ENCODE measurements at places on chromosomes 2 and 18. TPM values are rescaled to one million over a fixed set of nuclear protein-coding genes. Genes with fewer than 3 reads are reported as not detected.
A peak's percentile ranks its signal among the peaks of the same experiment; 100 is the strongest.

Gene UGGT1
- polyA plus RNA-seq, result 31.8 TPM

DNA sequence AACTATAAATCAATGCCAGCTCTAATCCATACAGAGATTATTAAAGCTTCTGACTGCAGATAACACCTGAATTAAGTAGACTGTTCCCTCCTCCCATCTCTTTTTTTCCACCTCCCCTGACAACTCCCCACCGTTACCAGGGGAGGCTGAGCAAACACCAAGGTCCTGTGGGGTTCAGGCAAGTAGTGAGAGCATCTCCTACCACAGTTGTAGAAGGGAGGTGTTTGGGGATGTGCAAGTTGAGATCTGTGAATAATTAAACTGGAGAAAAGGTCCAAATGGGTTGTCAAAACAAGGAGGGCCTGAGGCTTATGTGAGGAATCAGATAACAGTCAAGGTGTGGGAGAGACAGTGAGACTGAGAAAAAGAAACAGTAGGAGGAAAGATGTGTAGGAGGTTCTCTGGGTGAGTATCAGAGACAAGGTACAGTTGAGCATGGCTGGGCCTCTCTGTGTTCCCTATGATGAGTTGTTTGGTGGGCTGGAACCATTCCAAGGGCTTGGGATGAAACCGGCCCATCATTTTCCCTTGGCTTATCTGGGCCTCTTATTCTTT is 194.6 kb downstream of the CYRIA start:
- no peak for DNase-seq

Gene ABCB11
- not detected for polyA plus RNA-seq

DNA sequence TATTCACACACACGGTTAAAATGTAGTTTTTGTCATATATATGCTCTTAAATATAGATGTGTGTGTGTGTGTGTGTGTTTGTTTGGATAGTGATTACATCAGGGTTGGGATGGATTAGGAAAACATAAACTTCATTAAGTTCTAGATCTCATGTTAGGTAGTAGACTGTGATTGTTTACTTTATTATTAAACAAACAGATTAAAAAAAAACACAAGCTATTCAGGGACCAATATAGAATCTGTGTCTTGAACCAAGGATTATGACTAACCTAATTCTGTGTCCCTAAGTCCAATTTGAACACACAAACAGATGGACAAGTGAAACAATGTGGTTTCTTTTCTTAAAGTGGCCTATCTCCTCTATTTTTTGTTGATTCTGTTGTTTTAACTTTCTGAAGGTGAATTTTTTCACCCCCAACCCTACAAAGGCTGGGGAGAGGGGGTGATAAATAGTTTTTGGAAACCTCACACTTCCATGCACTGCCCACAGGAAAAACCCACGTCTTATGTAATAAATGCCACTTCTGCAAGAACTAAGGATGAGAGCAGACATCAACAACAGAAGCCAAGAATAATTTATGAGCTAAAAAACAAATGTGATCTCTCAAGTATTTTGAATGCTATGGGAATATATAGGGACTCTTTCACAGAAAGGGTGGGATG is 40.7 kb downstream of the IL1R2 start:
- DNase-seq, result no peak

DNA sequence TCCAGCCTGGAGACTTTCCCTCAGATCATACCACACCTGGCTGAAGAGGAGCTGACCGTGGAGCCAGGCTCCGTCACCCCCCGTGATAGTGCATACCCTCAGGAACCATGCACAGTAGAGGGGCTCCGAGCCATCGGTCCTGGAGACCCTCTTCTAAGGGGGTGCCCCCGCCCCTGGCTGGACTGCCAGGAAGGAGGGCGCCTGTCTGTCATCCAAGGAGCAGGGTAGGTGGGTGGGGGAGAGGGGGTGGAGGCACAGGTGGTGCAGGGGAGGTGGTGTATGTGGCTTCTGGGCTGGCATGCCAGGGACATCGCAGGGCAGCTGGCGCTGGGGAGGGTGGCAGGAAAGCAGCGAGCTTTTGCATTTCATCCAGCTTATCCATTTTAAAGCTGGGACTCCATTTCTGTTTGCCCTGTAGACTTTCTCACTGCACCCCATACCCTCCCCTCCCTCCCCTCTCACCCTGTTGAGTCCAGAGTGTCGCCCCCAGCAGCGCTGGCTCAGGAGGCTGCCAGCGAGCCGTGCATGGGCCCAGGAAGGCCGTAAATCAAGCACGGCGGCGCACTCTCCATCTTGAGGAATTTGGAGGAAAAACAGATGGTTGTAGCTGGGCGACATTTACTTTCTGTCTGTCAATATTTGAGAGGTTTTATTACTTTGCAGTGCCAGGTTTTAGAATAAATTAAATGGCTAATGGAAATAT is 56.2 kb upstream of the HS6ST1 start:
- no peak for DNase-seq

DNA sequence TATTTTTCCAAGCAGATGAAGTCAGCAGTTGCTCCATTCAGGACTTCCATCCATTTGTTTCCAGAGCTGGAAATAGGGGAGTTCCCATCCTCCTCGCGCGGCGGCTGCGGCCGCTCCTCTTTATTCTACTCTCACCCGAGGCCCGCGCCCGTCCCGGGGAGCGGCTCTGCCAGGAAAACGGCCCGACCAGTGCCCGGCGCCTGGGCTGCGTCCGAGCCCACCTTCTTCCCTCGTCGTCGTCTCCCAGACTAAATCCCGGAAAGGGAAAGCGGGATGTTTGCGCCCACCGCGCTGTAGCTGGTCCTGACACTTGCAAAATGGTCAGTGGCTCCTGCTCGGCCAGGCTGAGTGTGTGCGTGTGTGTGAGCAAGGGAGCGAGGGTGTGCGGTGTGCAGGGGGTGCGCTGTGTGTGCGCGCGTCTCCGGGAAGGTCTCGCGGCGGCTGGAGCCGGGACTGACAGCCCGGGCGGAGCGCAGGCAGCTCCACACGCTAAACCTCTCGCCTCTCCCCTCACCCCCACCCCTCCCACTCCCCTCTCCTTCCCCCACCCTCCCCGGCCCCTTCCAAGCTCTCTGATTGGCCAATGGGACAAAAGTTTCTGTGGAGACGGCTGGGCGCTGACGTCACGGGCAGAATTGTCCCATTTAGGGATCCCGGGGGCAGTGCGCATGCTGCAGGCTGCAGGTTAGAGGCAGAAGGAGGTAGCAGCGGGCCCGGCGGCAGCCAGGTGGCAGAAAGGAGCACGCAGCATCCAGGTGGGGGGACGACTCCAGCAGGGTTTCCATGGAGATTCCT is at the start of gene NOL4:
NOL4 (minus strand) TSS at position 491 of the 795 bp plus-strand sequence. CDS start 1,660 bp downstream, outside the sequence.
- DNase-seq, result peak; percentile 68

Gene CFC1
- polyA plus RNA-seq, result not detected

GRCh38 chr18:4994710-4995109 is 202.3 kb downstream of the AKAIN1 start:
- no peak for DNase-seq

DNA sequence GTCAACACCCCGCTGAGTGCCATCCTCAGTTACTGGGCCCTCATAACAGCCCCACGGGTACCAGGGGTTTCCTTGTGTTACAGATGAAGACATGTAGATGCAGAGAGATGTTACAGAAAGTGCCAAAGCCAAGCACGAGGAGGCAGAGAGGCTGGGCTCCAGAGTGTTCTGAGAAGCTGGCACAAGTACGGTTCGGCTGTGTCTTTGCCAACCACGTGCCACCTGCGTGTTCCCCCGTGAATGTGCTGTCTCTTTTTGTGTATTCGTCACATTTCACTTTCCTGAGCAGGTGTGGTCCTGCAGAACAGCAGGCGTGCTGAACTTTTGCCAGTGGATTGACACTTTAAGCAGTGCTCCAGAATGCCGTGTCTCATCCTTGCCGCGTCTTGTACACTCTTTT is 124.6 kb downstream of the NCK2 start:
- no peak for DNase-seq

GRCh38 chr2:32755666-32756065 is 127.8 kb downstream of the TTC27 start:
- no peak for DNase-seq

GRCh38 chr2:216507220-216508160 is 8.8 kb downstream of the RPL37A start:
- DNase-seq, result no peak

DNA sequence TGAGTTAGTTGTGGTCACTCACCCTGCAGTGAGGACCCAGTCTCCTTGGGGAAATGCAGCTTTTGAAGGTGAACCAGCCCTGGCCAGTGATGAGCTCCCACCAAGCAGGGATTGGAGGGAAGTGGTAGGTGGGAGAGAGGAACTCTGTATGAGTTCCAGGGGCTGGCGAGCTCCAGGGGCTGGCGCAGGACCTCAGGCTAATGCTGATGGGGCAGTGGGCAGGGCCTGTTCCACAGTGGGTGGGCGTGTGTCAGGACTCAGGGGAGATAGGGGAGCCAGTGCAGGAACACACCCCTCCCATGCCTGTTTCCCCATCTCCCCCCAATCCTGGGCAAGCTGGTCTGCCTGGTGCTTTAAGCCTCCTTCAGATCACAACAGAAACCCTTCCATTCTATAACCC is 208.4 kb downstream of the DYSF start:
- DNase-seq, result no peak

Gene GBX2
- 0.16 TPM for polyA plus RNA-seq

DNA sequence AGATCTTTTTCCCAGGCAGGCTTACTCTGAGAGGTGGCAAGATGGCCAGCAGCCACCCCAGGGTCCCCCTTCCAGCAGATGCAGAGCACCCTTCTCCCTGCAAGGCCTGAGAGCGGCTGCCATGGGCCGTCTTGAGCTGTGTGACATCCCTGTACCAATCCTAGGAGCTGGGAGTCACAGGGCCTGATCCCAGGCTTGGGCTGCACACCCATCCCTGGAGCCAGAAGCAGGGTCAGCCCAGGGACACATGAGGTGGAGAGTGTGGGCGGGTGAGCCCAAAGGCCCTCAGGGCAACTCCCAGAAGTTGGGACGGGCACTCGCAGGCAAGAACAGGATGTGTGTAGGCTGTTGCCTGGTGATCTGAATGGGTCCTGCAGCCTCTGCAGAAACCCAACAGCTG is 40.5 kb downstream of the CROCC2 start:
- no peak for DNase-seq

GRCh38 chr2:196415384-196415783 is 224.1 kb upstream of the CCDC150 start:
- no peak for DNase-seq

GRCh38 chr2:231348173-231348572 is 47.3 kb upstream of the B3GNT7 start:
- no peak for DNase-seq
